Activated T-helper 9 cell treated with anti-CD3 and anti-CD28 coated beads, Interleukin-2, amount 50 U/mL, for 16 hours (primary cell): ENCODE measurements at places on chromosomes 3 and 15.

DNA sequence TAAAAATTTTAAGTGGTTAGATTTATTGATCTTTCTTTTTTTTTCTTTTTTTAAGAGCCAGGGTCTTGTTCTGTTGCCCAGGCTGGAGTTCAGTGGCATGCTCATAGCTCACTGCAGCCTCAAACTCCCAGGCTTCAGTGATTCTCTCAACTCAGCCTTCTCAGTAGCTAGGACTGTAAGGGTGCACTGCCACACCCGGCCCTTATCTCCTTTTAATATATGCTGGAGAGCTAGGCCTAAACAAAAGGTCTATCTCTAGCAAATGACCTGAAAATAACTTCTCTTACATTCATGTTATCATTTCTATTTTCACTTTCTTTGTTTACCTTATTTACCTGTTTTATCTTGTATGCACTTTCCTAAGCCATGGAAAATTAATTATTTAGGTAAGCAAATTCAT is 35.2 kb upstream of the MELTF start:
- no peak for DNase-seq

GRCh38 chr3:31848911-31849310 is 132.2 kb downstream of the OSBPL10 start:
- DNase-seq = no peak

DNA sequence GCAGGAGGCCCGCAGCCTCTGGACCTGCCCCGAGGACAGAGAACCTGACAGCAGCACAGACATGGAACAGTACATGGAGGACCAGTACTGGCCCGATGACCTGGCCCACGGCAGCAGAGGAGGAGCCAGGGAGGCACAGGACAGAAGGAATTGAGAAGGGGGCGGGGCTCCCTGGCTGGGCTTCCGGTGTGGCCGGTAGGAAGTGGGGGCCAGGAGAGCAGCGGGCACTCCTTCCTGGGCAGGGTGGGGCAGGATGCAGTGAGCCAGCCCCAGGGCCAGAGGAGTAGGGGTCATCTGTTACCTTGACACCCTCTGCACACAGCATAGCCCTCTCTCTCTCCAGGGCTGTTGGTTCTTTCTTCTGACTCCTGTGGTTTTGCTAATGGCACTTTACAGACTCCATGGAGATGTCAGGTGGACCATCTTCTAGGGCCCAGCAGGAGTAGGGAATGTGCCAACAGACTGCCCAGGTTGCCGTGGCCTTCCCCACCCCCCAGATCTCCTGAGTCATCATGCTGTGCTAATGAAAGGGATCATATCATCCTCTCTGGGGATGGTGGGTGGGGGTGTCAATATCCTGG is 8.6 kb upstream of the ISG20 start:
- DNase-seq = no peak

DNA sequence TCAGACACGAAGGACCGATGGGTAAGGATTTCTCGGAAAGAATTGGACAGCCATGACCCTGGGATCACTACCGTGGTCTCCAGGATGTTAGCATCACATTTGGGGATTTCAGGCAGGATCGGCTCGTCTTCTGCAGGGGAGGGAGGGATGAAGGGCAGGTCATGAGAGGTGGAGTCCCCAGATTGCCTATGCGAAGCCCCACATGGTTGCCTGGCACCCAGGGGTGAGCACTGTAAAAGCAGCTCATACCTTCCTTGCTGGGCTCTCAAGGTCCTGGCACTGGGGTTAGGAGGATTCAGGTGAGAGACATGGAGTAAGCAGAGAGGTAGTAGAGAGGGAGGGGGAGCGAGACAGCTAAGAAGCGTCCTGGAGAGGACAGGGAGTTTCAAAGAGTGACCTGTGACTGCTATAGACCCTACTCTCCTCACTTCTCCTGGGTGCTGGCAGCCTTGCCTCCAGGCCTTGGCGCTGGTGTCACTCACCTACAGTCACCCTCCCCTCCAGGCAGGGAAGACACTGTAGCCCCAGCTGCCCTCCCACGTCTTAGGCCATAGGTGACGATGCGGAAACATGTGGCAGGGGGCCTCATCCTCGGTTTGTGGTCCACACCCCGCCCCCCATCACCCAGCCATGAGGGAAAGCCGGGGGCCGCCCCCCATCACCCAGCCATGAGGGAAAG is 15.0 kb upstream of the EHD4 start:
- DNase-seq = no peak

DNA sequence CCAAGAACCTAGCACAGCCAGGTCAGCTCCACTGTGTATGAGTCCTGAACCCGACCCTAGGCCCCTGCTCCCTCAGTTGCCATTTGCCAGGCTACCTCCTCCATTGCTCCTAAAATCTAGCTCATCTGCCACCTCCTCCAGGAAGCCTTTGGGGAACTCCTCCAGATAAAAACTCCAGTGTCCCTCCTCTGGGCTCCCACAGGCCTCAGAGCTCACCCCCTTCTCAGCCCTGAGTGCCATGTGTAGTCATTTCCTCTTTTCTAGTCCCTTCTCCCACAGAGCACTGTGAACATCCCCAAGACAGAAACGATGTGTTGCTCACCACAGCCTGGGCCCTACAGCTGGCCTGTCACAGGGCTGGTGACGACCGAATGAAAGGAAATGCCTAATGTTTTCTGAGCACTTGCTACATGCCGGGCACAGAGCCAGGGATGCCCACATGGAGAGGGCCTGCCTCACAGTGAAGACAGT is 61.0 kb downstream of the IQSEC1 start:
- peak; percentile 39 for DNase-seq

DNA sequence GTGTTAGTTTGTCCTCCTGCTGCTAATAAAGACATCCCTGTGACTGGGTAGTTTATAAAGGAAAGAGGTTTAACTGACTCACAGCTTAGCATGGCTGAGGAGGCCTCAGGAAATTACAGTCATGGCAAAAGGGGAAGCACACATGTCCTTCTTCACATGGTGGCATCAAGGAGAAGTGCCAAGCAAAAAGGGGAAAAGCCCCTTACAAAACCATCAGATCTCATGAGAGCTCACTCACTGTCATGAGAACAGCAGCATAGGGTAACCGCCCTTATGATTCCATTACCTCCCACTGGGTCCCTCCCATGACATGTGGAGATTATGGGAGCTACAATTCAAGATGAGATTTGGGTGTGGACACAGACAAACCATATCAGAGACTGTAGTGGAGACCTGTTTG is 27.0 kb downstream of the TM2D3 start:
- DNase-seq = no peak

DNA sequence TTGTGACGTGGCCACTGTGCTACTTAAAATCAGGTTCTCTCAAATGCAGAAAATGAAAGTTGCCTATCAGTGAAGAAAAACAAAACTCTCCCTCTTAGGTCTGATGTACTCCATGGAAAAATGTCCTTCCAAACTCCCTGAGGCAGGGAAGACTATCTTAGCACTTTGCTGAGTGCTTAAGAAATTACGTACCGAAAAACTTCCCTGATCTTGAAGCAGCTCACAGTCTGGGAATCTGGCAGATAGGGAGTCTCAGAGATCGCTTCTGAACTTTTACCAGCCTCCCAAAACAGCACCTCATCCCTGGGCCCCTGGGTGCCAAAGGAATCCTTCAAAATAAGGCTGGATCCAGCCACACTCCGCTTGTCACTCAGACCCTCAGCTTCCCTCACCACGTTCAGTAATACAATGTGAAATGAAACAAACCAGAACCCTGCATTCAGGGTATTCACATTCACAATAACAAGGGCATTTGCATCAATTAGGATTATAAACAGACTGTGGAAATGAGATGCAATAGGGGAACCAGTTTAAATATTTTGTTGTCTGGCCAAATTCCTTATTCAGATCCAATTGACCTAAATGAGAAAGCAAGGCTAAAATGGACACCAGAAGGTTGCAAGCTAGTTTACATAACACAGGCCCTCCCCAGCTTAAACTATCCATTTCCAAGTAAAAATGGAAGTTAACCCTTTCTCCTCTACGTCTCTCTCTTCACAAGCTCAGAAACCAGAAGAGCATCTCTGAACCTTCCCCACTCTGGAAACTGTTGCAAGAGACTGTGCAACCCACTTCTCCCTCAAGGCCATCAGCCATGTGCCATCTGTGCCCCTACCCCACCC is 20.9 kb downstream of the OSBPL10 start:
- DNase-seq = no peak

DNA sequence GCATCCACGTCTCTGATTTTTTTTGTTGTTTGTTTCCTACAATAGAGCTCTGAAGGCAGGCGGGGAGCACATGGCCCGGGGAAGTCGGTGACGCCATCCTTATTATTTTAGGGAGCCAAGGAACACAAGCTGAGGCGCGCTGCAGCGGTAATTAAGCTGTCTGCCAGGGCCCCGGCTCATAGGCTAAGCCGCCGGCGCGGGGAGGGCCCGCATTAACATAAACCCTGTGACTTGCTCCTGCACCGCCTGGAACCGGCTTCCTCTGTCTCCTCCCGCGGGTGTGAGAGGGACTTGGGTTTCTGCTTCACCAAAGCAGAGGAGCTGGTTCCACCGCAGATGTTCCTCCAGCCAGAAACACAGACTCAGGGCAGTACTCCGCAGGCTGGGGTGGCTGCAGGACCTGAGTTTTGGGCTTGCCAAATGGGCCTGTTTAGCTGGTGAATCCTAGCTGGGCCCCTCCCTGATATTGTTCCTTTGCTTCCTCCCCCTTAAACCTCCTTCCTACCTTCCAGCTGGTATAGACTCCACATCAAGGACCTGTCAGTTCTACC is 25.3 kb downstream of the ANP32A start:
- DNase-seq = peak; percentile 34

- DNase-seq = no peak
These were observed 11.2 kb downstream of the GCSAM start for GRCh38 chr3:112121577-112122547.

DNA sequence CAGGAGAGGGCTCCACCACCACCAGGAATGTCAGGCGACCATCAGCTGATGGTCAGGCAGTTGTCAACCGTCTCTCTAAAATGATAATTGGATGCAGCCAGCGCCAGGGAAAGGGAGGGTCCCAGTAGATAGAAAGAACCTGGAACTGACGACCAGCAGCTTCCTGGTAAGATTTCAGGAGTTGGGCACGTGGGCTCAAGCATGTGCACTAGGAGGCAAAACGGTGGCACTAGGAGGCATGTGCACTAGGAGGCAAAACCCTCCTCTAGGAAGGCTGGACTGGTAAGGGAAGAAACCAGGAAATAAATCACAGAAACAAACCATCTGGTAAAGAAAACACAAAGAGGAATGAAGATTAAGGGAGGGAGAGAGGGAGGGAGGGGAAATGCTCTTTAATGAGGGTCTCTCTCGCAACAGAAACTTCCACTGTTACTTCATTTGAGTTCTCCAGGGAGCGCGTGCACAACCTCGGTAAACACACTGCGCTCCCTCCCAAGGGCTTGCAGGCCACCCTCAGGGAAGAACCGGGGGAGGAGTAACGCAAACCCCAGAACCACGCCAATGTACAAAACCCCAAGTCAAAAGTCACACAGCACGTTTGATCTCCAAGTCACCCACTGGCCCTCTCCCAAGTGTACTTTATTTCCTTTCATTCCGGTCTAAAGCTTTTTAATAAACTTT is 116.7 kb downstream of the XXYLT1 start:
- DNase-seq = no peak

GRCh38 chr3:128482666-128483656 is 10.0 kb downstream of the GATA2 start:
- DNase-seq = no peak

- DNase-seq = peak; percentile 18
These were observed 152.6 kb downstream of the GREM1 start for GRCh38 chr15:32870240-32871033.

DNA sequence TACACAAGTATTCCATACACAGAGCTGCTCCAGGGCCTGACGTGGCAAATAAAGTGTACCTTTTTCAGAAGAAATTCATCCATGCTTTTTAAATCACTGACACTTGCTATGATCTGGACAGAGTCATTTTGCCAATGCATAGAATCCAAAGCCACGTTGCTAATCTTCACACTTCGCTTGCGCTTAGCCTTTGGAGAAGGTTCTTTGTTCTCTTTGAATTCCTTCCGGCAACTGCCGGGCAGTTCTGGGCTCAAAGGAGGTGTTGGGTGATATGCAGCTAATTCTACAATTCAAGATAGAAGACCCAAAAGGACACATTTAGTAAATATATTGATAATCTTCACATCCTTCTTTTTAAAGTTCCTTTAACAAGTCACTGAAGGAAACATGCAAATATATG is 69.9 kb downstream of the NR2E3 start:
- no peak for DNase-seq

DNA sequence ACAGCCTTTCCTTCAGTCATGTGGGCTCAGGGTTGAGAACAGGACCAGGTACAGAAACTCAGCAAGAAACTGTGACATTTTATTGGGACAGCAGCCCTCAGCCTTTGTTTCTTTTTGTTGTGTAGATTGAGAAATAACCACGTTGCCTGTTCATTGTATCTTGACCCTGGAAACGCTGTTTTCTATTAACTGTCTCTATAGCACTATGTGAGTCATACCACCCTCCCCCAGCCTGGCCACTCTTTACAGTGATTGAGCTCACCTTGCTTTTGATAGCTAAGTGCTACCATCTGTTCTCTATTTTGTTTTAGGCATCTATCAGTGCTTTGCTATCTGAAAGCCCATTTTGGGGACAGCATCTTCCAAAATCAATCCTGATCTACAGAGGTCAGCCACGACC is 127.9 kb downstream of the CD47 start:
- no peak for DNase-seq

GRCh38 chr3:173744479-173744878 is 346.9 kb downstream of the NLGN1 start:
- no peak for DNase-seq

DNA sequence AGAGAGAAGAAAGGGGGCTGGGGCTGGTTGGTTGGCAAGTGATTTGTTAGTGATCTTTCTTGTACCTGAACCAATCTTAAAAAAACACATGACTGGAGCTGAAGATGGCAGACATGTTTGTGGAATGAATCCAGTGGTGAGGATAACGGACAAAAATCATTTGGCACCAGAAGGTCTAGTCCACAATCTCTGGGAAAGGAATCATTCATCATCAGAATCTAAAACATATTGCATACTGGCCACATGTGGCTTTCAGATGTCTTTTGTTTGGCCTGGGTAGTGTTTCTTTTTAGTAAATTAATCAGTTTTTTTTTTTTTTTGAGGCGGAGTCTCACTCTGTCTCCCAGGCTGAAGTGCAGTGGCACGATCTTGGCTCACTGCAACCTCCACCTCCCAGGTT is 5.0 kb downstream of the NEK11 start:
- no peak for DNase-seq

DNA sequence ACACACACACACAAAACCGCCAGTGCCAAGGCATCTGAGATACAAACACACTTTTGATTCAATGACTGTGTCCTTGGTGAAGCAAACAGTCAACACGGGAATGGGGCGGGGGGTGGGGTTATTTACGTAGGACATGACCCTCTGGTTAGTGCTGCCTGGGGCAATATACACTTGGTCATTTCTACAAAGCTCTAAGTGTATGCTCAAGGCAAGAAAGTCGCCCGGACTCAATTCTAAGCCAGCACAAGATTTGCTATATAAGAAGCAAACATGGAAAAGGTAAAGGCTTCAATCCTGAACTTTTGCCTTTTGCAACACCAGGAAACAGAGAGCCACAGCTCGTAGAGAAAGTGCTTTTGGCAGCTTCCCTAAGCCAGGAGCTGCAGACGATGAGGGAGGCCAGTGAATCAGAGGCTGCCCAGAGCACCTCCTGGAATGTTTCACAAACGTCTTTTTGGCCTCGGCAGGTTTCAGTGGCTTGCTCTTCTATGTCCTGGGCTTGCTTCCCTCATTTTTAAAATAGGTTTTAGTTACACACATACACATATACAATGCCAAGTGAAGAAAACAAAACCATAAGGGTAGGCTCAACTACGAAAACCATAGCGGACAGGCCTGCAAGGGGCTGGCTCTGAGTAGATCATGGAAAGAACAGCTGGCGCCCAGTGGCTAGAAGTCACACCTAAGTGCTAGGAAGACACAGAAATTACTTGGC is 73.6 kb downstream of the TM4SF4 start:
- DNase-seq = no peak
